ENCODE measurements at places on chromosomes 12 and 14. TPM values are rescaled to one million over a fixed set of nuclear protein-coding genes. Genes with fewer than 3 reads are reported as not detected.

GRCh38 chr12:80567401-80567800 is 123.4 kb downstream of the PTPRQ start:
- H3K27ac ChIP-seq, result no peak overlapping the region
- H3K4me1 ChIP-seq, result peaks cover 3% of the 10 kb centered on the region
- H3K36me3 ChIP-seq, result no peaks in the 10 kb centered on the region
- no peaks in the 10 kb centered on the region for H3K27me3 ChIP-seq

Gene CCNT1
- 41.1 TPM for total RNA-seq

DNA sequence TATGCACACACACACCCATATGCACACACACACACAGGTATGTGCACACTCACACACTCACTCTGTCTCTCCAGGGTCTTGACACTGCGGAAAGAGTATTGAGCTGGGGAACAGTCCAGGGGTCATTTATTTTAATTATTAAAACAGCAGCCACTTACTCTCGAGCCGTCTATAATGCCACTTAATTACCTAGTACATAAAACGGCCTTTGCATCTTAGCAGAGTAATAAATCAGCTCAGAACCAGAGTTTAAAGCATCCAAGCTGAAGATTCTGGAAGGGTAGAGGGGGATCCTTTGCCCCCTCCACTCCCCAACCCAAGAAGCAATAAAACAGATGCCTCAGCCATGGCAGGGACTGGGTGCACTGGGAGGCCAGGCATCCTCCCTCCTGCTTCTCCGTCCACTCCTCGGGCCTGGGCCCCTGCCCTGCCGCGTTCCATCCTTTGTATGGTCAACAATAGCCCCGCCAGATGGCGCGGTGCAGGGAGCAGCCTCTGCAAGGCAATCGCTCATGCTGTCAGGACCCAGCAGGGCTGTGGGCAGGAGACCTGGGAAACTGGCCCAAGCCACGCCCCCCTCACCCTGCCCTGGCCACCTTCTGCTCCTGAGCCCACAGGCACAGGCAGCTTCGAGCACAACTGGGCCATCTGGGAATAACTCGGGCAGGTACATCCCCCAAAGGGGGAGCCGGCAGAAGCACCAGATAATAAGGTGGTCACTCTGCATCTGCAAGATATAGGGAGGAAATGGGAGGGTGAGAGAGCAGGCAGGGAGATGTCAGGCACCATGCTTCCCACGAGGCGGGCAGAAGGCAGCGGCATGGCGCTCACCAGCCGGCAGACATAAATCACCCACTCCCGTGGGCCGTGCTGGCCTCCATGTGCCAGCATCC is 40.9 kb downstream of the CCDC85C start:
- no peak overlapping the region for H3K27ac ChIP-seq
- peaks cover 20% of the 10 kb centered on the region for H3K4me1 ChIP-seq
- H3K27me3 ChIP-seq, result no peaks in the 10 kb centered on the region
- DNase-seq, result peak; percentile 65
- H3K36me3 ChIP-seq, result no peaks in the 10 kb centered on the region
- no peak overlapping the region for H3K4me3 ChIP-seq

GRCh38 chr12:28027328-28027727 is 54.8 kb upstream of the PTHLH start:
- no peaks in the 10 kb centered on the region for H3K27me3 ChIP-seq
- H3K4me1 ChIP-seq, result no peaks in the 10 kb centered on the region
- peak; percentile 59 for DNase-seq
- no peaks in the 10 kb centered on the region for H3K36me3 ChIP-seq
- no peak overlapping the region for H3K4me3 ChIP-seq
- no peak overlapping the region for H3K27ac ChIP-seq

GRCh38 chr12:104201238-104202001 is 14.2 kb upstream of the TXNRD1 start:
- H3K27ac ChIP-seq, result no peak overlapping the region
- no peaks in the 10 kb centered on the region for H3K36me3 ChIP-seq
- no peaks in the 10 kb centered on the region for H3K27me3 ChIP-seq
- H3K4me3 ChIP-seq, result no peak overlapping the region

DNA sequence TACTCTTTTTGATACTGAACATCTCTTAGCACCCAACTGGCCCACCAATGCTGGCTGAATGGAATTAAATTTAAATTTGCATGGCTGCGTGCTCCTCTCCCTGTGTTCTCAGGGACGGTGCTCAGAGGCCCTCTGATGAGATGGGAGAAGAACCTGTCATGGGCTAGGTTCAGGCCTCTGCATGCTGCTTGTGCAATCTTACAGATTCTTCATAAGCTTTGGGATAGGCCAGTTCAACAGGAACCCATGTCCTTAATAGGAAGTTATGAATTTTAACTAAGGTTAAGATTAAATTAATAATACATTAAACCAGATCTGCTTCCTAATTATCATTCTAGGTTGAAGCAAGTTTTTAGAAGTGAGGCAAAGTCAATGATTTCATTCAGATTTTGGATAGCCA is 119.7 kb upstream of the LRIG3 start:
- H3K36me3 ChIP-seq, result no peaks in the 10 kb centered on the region
- no peak overlapping the region for H3K27ac ChIP-seq
- H3K4me1 ChIP-seq, result no peaks in the 10 kb centered on the region
- DNase-seq, result no peak
- H3K4me3 ChIP-seq, result no peak overlapping the region

Gene NEUROD4
- not detected for total RNA-seq

Gene LRTM2
- not detected for total RNA-seq

- H3K27me3 ChIP-seq, result no peaks in the 10 kb centered on the region
- DNase-seq, result no peak
- H3K27ac ChIP-seq, result no peak overlapping the region
- no peaks in the 10 kb centered on the region for H3K36me3 ChIP-seq
- no peak overlapping the region for H3K4me3 ChIP-seq
Observed at GRCh38 chr14:59302313-59302712, 113.8 kb downstream of the DAAM1 start.

DNA sequence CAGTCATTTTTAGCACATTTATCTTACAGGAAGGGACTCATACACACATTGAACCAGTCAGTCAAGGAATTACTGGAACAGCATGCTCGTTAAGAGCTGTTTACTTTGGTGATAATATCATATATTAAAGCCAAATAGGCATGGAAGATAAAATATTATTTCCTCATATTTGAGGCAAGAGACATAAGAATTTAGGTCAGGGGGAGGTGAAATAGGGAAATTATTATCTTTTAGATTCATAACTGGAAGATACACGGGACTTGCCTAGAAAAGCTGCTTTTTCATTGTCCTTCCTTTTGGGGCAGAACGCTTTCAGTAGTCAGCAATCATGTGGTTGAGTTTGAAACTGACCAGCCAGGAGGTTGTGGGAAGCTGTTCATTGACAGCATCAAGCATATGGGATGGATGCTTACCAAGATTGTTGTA is 72.5 kb downstream of the NTN4 start:
- no peaks in the 10 kb centered on the region for H3K4me1 ChIP-seq
- H3K27me3 ChIP-seq, result no peaks in the 10 kb centered on the region
- H3K27ac ChIP-seq, result no peak overlapping the region
- no peaks in the 10 kb centered on the region for H3K36me3 ChIP-seq
- no peak overlapping the region for H3K4me3 ChIP-seq
- DNase-seq, result no peak

GRCh38 chr14:43795600-43796228 is 711.4 kb downstream of the FSCB start:
- no peaks in the 10 kb centered on the region for H3K36me3 ChIP-seq
- no peak overlapping the region for H3K27ac ChIP-seq
- no peak overlapping the region for H3K4me3 ChIP-seq
- H3K4me1 ChIP-seq, result no peaks in the 10 kb centered on the region
- DNase-seq, result peak; percentile 53

DNA sequence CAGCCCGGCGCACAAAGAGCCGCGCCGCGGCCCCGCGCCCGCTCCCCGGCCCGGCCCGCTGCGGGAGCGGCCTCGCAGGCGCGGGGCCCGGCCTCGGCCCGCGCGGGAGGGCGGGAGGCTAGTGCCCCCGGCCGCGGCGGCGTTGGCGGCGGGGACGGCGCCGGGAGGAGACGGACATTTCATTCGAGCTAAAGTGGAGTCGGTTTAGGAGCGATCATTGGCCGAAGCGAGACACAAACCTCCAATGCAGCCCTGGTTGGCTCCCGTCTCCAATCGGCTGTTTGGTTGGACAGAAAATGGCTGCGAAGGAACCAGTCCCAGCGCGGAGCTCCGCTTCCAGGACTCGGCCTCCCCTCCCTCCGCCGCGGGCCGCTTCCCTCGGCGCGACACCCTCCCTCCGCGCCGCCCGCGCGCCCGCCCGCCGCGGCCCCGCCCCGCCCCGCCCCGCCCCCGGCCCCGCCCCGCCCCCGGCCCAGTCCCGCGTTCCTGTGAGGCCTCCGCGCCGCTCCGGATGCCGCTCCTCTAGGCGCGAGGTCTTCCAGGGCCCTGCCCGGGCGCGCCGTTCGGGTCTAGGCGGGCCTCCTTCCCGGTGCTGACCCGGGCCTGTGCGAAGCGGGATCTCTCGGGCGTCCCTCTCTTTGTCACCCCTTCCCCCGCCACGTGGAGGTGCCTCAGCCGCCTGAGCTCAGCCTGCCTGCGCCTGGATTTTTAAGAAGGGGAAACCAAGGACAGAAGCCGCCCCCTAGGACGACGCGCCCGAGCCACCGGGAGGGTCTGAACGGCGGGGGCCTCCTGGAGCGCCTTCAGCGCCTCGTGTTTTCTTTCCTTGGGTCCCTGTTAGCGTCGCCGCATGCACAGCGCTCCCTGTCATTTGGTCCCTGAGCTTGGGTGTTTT is at the start of gene NFYB:
TSS of gene NFYB (minus strand) at position 309 of the 895 bp plus-strand sequence. CDS start 2,757 bp downstream, outside the sequence.
- no peaks in the 10 kb centered on the region for H3K36me3 ChIP-seq
- H3K27ac ChIP-seq, result peak within 1 kb of the TSS; percentile 96
- no peaks in the 10 kb centered on the region for H3K27me3 ChIP-seq

Gene LAG3
- total RNA-seq, result 0.82 TPM

DNA sequence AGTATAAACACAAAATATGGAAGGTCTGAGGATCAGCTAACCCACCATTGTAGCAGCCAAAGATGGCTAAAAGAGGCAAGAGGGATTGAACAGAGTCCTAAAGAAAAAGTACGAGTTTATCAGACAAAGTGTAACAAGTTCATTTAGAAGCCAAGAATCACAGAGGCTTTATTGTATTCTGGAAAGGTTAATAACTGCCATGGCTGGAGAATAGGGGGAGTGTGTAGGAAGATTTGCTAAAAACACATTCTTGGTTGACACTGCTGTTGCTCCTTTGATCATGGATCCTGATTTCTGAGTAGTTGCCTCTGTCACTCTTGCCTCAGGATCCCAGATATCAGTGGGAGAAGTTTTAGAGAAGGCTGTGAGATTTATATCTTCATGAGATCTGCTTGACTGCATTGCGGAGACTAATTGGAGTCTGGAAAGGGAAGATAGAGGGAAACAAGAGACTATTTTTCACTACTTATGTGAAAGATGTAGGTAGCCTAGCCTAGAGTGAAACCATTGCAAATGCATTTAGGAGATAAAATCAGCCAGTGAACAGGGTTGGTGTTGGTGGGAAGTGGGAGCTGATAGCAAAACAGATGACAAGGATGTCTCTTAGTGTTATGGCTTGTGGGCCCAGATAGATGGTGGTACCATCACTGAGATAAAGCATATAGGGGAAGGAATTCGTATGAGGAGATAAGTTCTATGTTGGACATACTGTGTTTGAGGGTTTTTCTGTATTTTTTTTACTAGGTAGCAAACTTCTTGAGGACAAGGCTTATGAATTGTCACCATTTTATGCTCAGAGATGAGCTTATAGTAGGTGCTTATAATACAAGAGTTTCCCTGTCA is 402.9 kb upstream of the PDE3A start:
- no peak overlapping the region for H3K4me3 ChIP-seq
- H3K27me3 ChIP-seq, result no peaks in the 10 kb centered on the region
- no peak overlapping the region for H3K27ac ChIP-seq
- no peak for DNase-seq
- peaks cover 7% of the 10 kb centered on the region for H3K4me1 ChIP-seq

GRCh38 chr12:116736962-116737773 is 701 bp downstream of the SPRING1 start:
- peaks cover 5% of the 10 kb centered on the region for H3K4me1 ChIP-seq
- H3K27me3 ChIP-seq, result no peaks in the 10 kb centered on the region
- H3K36me3 ChIP-seq, result peaks cover 9% of the 10 kb centered on the region
- H3K27ac ChIP-seq, result peak overlapping the region; percentile 84
- DNase-seq, result no peak

Gene IL22
- not detected for total RNA-seq

Gene SIX4
- 7.1 TPM for total RNA-seq

Gene A2ML1
- not detected for total RNA-seq
